ENCODE measurements at places on chromosomes 5 and 9. TPM values are rescaled to one million over a fixed set of nuclear protein-coding genes. Genes with fewer than 3 reads are reported as not detected.

DNA sequence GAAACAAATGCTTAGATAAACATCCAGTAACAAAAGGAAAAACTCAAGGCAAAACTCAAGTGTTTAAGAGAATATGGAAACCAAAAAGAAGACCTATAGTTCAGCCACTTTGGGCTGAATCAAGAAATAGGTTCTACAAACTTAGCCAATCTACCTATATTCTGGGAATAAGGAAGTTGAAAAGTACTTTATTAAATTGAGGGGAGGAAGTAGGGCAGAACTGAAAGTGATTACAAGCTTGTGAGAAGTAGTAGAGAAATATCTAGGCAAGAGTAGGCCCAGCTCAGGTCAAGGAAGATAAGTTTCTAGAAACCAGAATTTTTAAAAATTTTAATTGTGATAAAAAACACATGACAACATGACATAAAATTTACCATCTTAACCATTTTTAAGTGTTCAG, 384.8 kb upstream of the PCSK5 start:
- no peak for DNase-seq

GRCh38 chr5:43041110-43041668, 1.1 kb upstream of the ANXA2R start:
- no peak for DNase-seq

DNA sequence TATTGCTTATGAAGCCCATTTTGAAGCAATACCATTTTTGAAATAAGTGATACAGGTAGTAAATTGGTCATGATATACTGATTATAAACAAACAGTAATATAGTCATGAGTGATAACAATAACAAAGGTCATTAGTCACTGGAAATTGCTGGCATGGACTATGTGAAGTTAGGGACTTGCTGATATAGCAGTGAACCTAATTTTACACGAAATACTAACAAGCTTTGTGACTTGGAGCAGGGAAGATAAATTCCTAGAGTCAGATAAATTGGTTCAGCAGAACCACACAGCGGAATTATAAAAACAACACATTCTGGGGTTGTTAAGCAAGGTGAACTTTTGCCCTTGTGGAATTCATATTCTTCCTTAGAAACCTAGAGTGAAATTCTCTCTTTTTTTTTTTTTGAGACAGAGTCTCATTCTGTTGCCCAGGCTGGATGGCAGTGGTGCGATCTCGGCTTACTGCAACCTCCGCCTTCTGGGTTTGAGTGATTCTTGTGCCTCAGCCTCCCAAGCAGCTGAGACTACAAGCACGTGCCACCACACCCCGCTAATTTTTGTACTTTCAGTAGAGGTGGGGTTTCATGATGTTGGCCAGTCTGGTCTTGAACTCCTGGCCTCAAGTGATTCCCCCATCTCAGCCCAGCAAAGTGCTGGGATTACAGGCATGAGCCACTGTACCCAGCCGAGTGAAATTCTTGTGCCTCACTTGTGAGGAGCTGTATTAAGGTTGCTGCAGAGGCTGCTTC, 6.0 kb downstream of the UGCG start:
- no peak for DNase-seq

- peak; percentile 69 for DNase-seq
Measured at GRCh38 chr5:181160152-181160754, 12.9 kb downstream of the OR2V2 start.

GRCh38 chr5:14231890-14232289, 88.7 kb downstream of the TRIO start:
- DNase-seq: no peak

DNA sequence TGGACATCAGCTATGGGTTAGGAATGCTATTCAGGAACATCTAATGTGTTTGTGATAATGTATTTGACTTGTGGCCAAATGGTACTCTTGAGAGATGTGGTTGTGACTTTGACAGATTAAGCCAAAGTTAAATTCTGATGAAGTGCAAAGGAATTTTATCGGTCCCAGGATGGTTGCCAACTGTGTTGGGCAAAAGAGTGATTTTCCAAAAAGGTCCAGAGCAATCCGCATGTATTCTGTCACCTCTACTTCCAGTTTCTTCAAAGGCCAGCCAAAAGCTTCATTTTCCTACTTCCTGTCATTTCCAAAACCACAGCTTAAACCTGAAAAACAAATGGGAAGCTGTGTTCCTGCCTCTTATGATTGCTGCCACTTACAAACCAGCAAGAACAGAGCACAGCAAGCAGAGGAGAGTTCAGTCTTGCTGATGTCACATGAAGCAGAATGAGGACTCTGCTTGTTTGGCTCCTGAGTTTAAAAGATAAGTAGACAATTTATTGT, 59.8 kb downstream of the MARCHF3 start:
- peak; percentile 85 for DNase-seq

DNA sequence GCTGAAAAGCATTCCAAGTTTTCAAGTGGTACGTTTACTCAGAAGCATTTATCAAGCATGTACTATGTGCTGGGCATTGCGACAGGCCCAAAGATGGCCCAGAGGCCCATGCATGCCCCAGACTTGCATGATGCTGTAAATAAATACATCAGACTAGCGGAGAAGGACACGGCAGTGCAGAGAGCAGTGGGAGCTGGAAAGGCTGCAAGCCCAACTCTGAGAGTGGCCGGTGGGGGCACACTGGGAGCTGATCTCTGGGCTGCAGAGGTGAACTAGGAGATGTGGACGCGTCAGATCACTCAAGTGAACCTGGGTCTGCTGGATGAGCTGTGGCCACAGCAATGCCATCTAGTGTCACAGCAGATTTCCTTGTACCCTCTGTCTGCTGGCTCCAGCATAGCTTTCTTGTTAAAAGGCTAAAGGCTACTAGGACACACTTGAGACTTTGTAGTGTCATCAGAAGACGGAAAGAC, 246.9 kb downstream of the FANCC start:
- no peak for DNase-seq

GRCh38 chr5:118862596-118862995, 125.8 kb downstream of the DTWD2 start:
- DNase-seq: peak; percentile 18

DNA sequence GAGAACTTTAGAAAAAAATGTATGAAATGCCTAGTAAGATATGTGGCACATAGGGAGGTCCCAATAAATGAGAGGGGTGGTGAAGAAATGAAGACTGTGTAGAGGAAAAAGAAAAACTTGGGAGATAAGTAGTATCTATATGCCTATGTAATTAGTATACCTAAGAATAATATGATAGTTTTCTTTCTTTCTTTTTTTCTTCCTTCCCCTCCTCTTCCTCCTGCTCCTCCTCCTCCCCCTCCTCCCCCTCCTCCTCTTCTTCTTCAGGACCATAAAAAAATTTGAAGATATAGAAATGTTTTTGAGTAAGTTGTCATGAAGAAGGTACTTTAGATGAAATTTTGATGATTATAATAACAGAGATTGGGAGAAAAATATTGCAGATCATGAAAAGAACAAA, 857.4 kb downstream of the MAT2B start:
- DNase-seq: no peak

DNA sequence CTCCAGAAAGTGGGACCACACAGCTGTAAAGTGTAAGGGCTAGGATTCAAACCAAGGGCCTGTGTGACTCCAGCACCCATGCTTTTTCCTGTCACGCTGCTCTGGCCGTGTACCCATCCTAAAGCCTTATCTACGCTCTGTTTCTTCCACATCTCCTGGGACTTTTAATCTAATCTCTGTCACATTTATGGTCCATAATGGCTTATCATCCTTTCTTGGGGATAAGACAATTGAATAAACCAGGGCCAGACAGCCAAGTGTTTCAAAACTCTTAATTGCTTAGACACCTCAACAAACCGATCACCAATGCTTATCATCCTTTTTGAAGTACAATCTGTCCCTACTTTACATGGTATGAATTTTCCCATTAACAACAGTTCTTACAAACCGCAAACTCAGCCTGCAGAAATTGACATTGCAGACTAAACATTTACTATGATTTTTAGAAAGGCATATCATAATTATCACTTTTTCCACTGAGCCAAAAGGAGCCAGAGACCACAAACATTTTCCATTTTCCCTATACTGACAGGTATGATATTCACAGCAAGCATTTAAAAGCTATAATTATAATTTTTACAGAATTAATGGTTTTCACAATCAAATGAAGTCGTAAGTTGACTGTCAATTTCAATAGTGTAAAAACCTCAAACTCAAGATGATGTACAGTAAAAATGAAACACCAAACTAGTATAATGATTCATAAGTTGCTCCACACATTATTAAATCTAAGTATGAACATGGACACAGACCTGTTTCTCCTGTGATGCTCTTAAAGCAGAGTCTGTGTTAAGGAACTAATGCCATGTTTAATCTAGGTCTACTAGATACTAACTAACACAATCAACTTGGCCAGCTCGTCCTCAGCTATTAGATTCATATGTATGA, 99.5 kb downstream of the FBXW11 start:
- DNase-seq: no peak

DNA sequence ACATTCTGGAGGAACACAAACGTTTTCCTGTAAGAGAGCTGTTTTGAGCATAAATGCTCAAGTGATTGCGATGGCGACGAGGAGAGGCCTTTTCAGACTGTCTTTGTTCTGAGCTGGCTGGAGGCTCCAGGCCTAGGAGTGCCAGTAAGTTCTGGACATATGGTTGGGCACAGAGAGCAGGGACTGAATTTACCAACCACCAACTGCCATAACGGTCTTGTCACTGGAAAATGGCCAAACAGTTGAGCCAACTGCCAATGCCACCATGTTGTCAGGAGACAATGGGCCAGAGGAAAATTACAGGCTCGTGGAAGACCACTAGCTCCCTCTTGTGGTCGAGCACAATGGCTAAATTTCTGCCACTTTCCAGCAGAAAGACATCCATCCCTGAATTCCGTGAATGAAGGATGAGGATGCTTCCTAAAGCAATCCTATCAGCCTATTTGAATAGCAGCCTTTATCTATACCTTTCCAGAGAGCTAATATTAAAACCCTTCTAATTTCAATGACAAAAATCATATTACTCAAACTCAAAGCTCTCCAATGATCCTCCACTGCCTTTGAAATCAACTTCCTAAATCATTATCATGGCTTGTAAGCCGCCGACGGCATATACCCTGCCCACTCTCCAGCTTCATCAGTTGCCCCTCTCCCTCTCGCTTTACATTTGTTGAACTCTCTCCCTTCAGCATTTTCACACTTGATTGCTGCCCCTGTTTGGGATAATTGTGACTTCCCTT, 66.9 kb upstream of the GLIS3 start:
- peak; percentile 69 for DNase-seq

- no peak for DNase-seq
Measured at GRCh38 chr5:141135718-141136266, 786 bp downstream of the PCDHB5 start.

DNA sequence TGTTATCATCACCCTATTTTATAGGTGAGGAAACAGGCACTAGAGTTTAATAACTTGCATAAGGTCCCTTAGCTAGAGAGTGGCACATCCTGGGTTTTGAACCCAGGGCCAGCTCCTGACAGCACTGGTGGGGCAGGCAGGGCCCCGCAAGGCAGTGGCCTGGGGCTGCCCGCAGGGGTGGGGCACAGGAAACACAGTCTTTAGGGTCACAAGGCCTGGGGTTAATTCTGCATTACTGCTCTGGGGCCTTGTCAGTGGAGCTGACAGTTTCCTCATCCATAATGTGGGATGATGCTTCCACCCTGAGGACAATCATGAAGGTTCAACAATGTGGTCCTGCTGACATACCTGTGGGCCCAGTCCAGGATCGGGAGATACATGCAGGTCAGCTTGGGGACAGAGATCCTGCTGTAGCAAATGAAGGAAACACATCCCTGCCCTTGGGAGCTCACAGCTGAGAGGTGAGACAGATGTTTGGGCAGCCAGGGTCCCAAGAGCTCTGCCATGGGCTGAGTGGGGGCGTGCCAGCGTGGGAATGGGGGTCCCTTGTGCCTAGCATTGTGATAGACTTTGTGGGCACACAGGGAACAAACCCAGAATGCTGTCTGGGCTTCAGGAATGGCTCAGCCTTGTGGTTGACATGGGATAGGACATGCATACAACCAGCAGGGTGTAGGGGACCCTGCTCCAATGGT, 14.7 kb downstream of the FGF18 start:
- no peak for DNase-seq

GRCh38 chr5:97998941-97999340, 774.5 kb upstream of the RGMB start:
- DNase-seq: no peak

DNA sequence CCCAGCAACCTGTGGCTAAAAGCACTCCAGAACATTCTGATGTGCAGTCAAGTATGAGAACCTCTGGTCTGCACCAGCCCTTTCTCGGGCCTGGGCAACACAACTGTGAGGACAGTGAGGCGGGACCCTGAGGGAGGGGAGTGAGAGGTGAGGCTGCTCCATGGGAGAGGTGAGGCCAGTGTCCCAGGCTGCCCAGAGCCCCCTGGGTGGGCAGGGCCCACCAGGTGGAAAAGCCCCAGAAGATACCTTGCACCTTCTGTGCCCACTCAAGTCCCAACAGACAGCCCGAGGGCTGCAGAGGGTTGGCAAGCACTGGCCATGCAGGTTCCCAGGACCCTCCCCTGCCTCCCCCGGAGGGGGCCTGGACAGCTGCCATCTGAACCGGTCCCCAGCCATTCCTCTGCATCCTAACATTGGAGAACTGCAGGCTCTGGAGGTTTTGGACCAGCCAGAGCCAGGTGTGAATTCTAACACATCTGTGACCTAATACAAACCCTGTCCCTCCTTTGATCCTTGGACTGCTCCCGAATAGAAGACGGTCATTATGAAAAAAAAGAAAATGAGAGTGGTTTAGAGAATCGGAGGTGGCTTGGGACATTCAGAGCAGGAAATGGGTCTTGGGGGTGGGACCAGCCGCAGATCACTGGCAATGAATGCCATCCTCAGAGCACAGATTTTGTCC, 57.0 kb downstream of the DUSP1 start:
- DNase-seq: no peak

- DNase-seq: peak; percentile 90
Measured at GRCh38 chr5:159764283-159765134, 151.8 kb upstream of the ADRA1B start.

DNA sequence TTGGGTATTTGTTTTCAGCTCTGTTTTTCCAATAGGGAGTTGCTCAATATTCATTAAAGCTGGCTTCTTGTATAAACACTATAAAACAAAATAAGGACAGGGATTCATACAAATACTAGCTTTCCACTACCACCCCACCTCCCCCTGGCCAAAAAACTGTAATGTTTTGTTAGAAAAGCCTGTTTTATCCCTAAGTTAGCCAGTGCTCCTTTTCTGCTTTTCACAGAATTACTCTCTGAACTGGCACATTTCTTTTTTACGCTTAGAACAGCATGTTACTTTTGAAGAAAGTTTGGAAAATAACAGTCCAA, 147.4 kb upstream of the DMRT1 start:
- no peak for DNase-seq

GRCh38 chr5:134106991-134107701, 7.3 kb upstream of the TCF7 start:
- no peak for DNase-seq

The PCDHA3 gene
- total RNA-seq: 3.2 TPM

The SPINK14 gene
- total RNA-seq: not detected

The CDK5RAP2 gene
- total RNA-seq: 42.9 TPM

The EIF4E1B gene
- total RNA-seq: not detected

The TXNDC8 gene
- not detected for total RNA-seq

The CCDC180 gene
- 1.2 TPM for total RNA-seq

The IL5 gene
- not detected for total RNA-seq

The SOHLH1 gene
- total RNA-seq: not detected

The SPAG8 gene
- 0.21 TPM for total RNA-seq

Measured in A172 (cell line).